ENCODE measurements at places on chromosomes 12 and 14.

DNA sequence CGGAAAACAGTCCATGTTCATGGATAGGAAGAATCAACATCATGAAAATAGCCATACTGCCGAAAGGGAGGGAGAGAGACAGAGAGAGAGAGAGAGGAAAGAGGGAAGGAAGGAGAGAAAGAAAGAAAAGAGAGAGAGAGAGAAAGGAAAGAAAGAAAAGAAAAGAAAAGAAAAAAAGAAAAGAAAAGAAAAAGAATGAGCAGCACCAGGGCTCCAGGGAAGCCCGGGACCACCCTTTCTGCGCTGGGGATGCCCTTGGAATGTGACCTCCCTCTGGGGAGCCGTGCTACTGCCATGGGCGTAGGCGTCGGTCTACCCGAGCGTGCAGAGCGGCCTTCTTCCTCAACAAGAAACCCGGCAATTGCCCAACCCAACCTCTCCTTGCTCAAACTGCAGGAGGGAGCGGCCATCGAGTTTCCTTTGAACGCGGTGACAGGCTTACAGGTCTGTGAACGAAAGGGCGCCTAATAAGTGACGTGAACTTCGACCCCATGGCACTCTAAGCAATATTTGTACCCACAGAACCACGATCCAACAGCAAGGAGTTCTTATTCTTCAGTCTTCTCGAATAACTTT is 16.9 kb downstream of the OR6S1 start:
- DNase-seq = peak; percentile 67

DNA sequence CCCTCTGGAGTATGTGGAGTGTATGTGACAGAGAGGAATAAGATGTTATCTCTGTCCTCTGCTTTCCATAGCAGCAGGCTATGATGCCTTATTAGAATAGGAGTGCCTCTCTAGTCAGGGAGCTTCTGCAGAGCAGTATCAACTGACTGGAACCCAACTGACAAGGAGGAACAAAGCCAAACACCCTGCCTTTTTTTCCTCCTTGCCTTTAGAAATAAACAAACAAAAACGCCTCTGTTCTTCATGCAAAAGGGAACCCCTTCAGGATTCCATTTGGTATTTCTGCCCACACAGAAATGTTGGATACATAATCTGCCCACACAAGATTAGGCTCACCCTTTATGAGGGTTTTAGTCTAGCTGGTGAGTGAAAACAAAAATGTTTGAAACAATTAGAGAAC is 50.3 kb downstream of the VRK1 start:
- DNase-seq = no peak

DNA sequence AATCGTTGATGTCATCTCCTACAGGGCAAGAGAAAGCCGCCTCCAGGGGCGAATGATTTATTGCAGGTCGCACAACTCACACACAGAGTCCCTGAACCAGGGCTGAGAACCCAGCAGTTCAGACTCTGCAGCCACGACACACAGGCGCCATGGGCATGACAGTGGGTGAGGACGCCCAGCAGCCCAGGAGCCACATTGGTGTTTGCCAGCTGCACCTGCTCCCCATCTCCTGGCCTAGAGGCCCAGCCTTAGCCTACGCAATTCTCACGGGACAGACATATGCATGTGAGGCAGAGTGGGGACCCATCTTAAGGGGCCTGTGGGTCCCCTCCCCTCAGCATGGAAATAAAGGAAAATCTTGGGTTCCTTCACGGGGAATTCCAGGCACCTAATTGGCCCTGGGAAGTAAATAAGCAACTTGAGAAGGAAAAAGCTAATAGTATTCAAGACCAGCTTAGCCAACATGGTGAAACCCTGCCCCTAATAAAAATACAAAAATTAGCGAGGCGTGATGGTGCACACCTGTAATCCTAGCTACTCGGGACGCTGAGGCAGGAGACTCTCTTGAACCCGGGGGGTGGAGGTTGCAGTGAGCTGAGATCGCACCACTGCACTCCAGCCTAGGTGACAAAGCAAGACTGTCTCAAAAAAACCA is 69.3 kb downstream of the RIMBP2 start:
- DNase-seq = no peak

- no peak for DNase-seq
These were observed 56.5 kb downstream of the MVK start for GRCh38 chr12:109630107-109630506.

GRCh38 chr12:51700887-51701286 is 109.9 kb downstream of the SCN8A start:
- DNase-seq = no peak

DNA sequence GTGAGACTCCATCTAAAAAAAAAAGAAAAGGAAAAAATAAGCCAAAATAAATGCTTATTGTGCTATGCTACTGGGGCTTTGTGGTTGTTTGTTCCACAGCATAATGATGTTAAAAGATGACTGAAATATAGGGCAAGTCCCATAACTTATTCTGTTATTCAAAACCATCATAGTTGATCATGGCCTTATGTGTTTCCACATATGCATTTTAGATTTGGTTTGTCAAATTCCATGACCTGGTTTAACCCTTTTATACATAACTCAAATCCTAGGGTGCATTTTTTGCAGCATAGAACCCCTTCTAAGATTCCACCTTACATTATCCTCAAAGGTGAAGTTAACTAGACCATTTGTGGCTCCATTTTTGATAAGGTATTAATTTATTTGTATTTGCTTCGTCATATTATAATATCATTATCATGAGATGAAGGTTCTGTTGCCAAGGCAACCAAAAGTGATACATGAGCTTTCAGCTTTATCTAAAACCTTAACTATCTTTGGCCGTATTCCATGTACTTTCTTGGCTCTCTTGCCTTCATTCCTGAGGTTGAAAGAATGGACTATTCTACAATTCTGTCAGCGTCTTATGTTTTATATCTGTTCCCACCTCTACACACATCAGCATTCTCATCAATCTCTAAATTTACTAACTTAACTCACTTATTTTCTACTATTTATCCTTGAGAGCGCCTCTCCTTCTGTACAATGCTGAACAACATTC is 138.7 kb upstream of the DYRK2 start:
- no peak for DNase-seq

DNA sequence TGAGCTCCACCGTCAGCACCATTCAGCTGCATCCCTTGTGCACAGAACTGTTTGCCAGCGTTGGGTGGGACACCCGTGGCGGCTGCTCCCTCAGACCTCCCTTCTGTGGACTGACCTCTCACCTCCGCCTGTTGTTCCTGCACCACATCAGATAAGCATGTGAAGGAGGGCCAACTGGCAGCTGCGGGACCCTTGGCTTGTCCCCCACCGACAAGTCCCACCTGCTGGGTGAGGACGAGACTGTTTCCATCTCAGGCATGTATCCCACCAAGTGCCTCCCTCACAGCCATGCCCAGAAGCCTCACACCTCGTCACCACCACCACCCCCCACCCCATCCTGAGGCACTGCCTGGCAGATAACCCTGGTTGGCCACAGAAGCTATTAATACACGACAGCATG is 18.6 kb upstream of the TEAD4 start:
- no peak for DNase-seq

DNA sequence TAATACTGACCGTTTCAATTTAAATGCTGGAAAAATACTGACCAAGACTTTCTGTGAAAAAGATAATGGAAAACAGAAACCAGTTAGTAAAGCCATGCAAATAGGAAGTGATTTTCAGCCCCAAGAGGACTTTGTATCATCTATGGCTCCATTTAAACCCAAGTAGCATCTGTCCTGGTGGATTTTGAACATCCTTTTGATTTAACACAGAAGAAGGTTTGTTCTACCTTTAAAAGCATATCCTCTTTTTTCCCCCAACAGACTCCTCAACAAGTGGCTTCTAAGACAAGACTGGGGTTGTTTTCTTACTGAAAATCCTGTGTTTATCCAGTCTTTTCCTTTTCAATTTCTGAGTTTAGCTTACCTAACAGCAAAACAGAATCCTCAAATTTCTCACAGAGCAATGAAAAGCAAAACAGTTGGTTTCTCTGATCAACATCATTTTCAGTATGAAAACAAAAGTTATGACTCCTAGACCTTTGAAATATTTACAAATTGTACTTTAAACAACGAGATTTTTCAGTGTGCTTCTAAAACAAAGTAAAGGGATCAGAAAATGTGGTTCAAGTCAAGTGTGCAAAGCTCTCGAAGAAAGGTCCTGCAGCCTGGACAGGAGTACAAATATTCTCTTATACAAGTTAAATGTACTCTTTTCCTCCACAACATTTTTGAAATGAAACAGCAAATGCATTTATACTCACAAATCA is 2.9 kb downstream of the PHLDA1 start:
- DNase-seq = no peak

GRCh38 chr12:52293926-52294325 is 2.6 kb upstream of the KRT81 start:
- no peak for DNase-seq

DNA sequence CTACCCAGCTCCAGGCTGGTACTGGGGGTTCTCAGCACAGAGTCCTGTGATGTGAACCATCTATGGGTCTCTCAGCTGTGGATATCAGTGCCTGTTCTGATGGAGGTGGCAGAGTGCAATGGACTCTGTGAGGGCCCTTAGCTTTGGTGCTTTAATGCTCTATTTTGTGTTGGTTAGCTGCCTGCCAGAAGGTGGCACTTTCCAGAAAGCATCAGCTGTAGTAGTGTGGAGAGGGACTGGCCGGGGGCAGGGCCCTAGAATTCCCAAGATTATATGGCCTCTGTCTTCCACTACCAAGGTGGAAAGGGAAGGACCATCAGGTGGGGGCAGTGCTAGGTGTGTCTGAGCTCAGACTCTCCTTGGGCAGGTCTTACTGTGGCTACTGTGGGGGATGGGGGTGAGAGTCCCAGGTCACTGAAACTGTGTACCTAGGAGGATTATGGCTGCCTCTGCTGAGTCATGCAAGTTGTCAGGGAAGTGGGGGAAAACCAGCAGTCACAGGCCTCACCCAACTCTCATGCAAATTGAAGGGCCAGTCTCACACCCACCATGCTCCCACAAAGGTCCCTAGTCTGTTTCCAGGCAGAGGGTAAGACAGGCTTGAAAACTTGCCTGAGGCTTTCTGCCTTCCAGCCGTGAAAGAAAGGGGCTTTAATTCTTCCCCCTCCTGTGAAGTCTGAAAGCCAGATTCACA is 878.1 kb downstream of the C12orf50 start:
- no peak for DNase-seq

GRCh38 chr14:85038526-85039352 is 491.2 kb upstream of the FLRT2 start:
- no peak for DNase-seq

DNA sequence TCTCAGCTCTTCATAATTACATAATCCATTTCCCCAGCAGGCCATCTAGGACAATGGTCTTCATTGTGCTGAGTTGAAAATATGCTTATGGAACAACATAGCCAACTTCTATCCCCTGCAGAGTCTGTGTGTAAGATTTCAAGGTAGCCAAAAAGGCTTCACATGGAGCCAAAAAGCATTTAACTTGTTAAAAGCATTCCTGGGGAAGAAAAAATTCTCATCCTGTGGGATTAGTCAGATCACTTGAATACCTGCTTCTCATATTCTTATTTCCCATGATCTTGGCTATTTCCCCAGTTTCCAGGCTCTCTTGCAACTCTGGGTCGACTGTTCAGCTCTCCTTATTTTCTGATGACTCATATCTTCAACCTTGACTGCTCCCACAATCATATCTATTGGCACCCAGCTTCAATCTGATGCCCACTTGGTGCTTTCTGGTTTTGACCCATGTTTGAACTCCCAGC is 178.9 kb downstream of the KLHL28 start:
- no peak for DNase-seq

DNA sequence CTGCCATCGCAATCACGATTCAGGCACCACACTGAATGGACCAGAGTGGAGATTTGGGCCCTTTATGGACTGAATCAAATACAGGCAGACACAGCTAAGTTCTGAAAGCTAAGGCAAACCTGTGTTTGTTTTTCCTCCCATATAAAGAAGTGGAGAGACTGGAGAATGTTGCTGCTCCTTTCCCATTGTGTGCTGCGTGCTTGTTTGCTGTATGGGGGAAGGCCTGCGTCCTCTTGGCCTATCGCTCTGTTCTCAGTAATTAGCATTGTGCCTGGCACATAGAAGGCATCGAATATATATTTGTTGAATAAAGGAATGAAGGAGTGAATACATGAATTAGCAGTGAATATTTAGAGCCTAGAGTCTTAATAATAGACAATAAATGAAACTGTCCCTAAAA is 12.4 kb downstream of the ST8SIA1 start:
- DNase-seq = no peak

DNA sequence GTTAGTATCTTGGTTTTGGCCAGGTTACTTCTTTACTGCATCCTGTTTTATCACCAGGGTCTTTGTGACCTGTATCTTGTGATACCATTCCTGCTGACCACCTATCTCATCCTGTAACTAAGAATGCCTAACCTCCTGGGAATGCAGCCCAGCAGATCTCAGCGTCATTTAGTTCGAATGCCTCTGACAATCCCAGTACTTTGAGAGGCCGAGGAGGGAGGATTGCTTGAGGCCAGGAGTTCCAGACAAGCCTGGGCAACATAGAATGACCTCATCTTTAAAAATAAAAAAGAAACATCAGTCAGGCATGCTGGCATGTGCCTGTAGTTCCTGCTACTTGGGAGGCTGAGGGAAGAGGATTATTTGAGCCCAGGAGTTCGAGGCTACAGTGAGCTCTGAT is 206.5 kb downstream of the SUDS3 start:
- no peak for DNase-seq

DNA sequence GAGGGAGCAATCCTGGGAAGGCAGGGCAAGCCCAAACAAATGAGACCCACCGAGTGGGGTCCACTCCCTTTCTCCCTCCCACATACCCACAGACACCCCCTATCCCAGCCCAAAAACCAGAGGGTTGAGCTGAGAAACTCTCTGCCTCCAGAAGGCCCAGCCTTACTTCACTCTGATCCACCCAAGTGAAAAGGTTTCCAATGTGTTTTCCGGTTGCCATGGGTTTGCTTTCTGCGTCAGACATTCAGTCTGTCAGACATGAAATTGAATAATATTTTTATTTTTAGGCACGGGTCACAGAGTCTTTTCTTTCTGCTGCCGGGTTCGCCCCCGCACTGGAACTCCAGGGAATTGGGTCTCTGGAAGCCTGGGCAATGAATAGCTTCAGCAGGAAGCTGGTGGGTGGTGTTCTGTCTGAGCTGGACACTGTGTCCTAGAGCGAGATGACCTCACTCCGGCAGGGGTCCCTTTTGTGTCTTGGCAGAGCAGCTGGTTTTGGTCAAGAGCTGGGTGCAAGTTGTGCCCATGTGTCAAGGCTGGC is 69.8 kb upstream of the CLMN start:
- DNase-seq = no peak
